Thymus (tissue), 14 donors: ENCODE measurements at places on chromosomes 1 and 21.

- H3K4me3 ChIP-seq = no peak overlapping the region
- H3K27ac ChIP-seq = no peak overlapping the region
- no peak for DNase-seq
- no peaks in the 10 kb centered on the region for H3K27me3 ChIP-seq
- no peaks in the 10 kb centered on the region for H3K36me3 ChIP-seq
Measured at GRCh38 chr21:35732788-35733187, 327.5 kb downstream of the SETD4 start.

DNA sequence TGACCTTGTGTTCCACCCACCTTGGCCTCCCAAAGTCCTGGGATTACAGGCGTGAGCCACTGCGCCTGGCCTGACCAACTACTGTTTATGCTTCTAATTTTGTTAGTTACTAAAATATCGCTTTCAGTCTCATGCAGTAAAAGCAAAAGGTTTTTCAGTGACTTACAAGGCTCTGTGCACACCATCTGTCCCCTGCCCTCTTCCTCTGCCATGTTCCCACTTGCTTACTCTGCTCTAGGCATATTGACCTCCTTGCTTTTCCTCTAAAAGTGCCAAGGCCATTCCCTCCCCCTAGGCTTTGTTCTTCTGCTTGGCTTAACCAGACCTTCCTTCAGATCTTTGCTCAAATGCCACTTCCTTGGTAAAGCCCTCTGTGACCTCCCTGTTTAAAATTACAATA is 276.9 kb downstream of the KIF26B start:
- no peaks in the 10 kb centered on the region for H3K36me3 ChIP-seq
- DNase-seq = no peak
- H3K27me3 ChIP-seq = no peaks in the 10 kb centered on the region
- no peak overlapping the region for H3K4me3 ChIP-seq
- H3K4me1 ChIP-seq = no peaks in the 10 kb centered on the region
- no peak overlapping the region for H3K27ac ChIP-seq

DNA sequence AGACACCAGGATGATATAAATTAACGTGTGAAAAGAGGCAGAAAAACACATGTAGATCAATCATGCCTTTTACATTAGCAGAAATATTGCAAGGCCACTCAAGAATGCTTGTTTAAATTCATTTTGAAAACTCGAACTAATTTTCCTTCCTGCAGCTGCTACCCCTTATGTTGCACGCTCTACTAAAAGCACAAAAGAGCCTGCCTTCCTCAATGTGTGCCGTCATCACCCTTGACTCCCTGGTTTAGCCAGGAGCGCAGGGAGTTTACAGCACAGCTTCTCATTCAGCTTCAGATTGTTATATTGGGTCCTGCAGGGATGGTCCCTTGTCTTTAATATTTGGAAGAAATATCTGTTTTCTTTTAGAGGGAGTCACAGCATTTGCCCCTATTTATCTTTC is 10.1 kb upstream of the ST6GALNAC5 start:
- no peak for DNase-seq
- no peaks in the 10 kb centered on the region for H3K36me3 ChIP-seq
- no peaks in the 10 kb centered on the region for H3K27me3 ChIP-seq
- H3K4me3 ChIP-seq = no peak overlapping the region
- H3K4me1 ChIP-seq = no peaks in the 10 kb centered on the region

DNA sequence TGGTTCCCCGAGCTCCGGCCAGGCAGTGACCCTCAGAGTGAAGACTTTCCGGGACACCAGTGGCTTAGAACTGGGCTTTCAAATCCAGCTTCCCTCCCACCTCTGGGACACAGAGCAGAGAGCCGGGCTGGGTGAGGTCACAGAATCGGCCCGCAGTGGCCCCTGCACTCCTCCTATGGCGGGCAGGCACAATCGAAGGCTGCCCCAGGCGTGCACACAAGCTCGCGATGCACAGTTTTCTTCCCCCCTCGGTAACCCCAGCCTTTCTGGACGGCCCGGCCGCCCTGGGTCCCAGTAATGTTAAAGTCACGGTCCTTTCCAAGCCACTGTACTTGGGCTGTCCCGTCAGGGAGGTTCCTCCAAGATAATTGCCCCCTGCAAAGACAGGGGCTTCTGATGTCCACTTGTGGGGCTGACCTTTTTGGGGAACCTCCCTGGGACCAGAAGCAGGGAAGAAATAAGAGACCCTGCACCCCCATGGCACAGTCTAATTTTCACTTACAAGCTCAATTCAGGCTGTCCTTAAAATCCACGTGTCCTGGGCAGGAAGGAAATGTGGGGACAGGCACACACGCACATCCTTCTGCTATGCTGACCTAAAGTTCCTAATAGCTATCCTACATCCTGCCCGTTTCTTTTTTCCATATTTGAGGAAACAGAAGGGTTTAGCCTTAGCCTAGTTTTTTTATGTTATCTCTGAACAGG is 13.7 kb downstream of the TFF3 start:
- H3K27me3 ChIP-seq = no peaks in the 10 kb centered on the region
- no peak for DNase-seq
- H3K36me3 ChIP-seq = peaks cover 3% of the 10 kb centered on the region
- no peak overlapping the region for H3K27ac ChIP-seq

GRCh38 chr1:26345718-26346117 is 8.2 kb downstream of the CRYBG2 start:
- DNase-seq = no peak
- no peak overlapping the region for H3K27ac ChIP-seq
- no peaks in the 10 kb centered on the region for H3K36me3 ChIP-seq
- H3K27me3 ChIP-seq = no peaks in the 10 kb centered on the region
- no peak overlapping the region for H3K4me3 ChIP-seq

DNA sequence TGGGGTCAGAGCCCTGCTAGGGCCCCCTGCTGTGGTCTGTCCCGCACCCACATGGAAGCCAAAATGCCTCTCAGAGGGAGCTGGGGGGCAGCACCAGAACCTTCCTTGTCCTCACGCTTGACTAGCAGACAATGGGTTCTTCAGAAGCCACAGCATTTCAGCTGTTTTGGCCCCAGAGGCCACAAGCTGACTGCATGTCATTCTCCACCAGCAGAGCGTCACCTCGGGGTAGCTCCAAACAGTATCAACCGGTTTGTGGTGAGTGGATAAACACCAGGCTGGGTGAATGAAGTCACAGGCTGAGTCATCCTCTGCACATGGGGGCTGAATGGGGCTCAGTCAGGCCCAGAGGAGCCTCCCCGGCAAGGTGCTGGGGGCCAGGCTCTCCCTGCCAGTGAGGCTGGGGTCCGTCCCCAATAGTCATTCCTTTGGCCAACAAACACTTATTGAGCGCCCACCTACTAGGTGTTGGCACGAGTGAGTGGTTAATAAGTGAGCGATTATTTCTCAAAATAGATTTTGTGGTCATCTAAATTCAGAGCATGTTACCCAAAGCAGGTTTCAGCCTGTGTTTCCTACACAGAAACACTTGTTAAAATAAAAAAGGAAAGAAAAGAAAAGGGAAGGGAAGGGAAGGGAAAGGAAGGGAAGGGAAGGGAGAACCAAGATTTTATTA is 9.1 kb downstream of the OLIG1 start:
- H3K27ac ChIP-seq = no peak overlapping the region
- no peak overlapping the region for H3K4me3 ChIP-seq
- no peak for DNase-seq
- H3K36me3 ChIP-seq = no peaks in the 10 kb centered on the region
- H3K27me3 ChIP-seq = peaks cover 5% of the 10 kb centered on the region

- H3K4me3 ChIP-seq = no peak overlapping the region
- H3K27ac ChIP-seq = no peak overlapping the region
- H3K4me1 ChIP-seq = no peaks in the 10 kb centered on the region
Measured at GRCh38 chr1:103514920-103515503, 10.5 kb upstream of the RNPC3 start.

GRCh38 chr1:214446772-214447556 is 104.4 kb downstream of the PTPN14 start:
- H3K27me3 ChIP-seq = no peaks in the 10 kb centered on the region
- H3K27ac ChIP-seq = no peak overlapping the region
- H3K4me1 ChIP-seq = peaks cover 5% of the 10 kb centered on the region
- no peak for DNase-seq
- no peaks in the 10 kb centered on the region for H3K36me3 ChIP-seq

- no peak for DNase-seq
- H3K27ac ChIP-seq = no peak overlapping the region
- H3K36me3 ChIP-seq = peaks cover 15% of the 10 kb centered on the region
Measured at GRCh38 chr1:185096531-185096930, 51.2 kb downstream of the RNF2 start.

- no peaks in the 10 kb centered on the region for H3K36me3 ChIP-seq
- no peaks in the 10 kb centered on the region for H3K4me1 ChIP-seq
- no peak overlapping the region for H3K27ac ChIP-seq
- no peak overlapping the region for H3K4me3 ChIP-seq
- no peaks in the 10 kb centered on the region for H3K27me3 ChIP-seq
Measured at GRCh38 chr1:99723251-99723650, 43.2 kb downstream of the FRRS1 start.

DNA sequence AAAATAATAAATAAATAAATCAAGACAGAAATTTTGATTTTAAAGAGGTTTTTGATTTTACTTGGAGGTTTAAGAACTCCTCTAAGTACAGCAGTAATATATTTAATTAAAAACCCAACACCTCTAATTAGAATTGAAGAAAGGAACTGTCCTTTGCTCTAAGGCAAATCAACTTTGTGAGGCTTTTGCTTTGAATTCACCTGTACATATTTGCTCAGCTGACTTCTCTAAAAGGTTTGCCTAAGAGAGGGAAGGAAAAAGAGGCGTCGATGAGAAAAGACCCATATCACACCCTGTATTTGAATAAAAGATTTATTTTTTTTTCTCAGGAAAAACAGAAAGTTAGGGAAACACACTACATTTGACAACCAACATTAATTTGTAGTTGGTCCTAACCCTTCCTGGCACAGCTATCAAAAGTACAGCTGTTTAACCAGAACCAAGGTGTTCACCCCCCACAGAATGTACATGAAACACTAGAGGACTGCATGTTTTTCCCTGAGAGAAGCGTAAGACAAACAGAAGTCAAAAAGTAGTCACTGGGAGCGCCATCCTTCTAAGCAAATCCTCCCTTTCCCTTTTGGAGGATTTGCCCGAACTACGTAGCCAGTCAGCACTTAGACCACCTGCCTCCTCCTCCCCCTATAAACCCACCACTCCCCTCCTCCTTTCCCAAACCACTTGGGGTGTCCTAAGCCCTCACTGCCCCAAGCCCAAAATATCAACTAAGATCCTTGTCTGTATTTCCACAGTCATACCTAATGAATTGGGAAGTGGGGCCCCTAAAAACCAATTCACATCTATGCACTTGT is 4.9 kb downstream of the MCL1 start:
- H3K4me3 ChIP-seq = peak overlapping the region; percentile 21
- H3K4me1 ChIP-seq = peaks cover 38% of the 10 kb centered on the region

DNA sequence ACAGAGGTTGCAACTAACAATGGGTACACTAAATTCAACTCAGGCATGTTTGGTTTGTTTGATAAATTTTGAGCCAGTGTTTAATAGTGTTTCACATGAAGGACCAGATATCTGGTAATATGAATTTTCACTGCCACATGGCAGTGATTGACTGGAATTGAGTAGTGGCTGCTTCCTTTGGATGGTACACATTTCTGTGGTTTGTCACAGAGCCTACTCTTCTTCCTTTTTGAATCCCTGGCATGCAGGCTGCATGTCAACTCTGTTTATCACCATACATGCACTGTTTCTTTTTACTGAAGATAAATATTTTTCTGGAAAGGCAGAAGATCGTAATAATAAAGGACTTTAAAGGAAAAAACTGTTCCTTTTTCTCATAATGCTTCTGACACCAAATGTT is 35.5 kb downstream of the SDCCAG8 start:
- H3K4me3 ChIP-seq = no peak overlapping the region
- H3K4me1 ChIP-seq = peaks cover 6% of the 10 kb centered on the region
- no peak overlapping the region for H3K27ac ChIP-seq

- H3K4me1 ChIP-seq = no peaks in the 10 kb centered on the region
- DNase-seq = no peak
- no peak overlapping the region for H3K4me3 ChIP-seq
- H3K27ac ChIP-seq = no peak overlapping the region
- H3K27me3 ChIP-seq = no peaks in the 10 kb centered on the region
- H3K36me3 ChIP-seq = no peaks in the 10 kb centered on the region
Measured at GRCh38 chr21:15212206-15212605, 147.4 kb upstream of the NRIP1 start.
